NCI-H1105 (cell line): ENCODE measurements at places on chromosomes 7 and 10.

- peak; percentile 93 for DNase-seq
Measured at GRCh38 chr7:44264221-44264931, 61.0 kb downstream of the CAMK2B start.

DNA sequence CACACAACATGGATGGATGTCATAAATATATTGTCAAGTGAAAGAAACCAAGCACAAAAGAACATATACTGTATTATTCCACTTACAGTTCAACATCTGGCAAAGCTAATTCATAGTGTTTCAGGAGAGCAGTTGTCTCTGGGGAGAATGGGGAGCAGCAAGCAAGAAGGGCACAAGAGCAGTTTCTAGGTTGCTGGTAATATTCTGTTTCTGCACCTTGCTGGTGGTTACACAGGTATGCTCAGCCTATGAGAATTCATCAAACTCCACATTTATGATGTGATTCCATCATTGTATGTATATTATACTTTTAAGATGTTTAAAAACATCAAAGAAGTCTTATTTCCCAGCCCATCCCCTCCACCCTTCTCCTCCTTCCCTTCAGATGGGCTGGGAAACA, 18.1 kb upstream of the PALS2 start:
- DNase-seq: no peak

GRCh38 chr10:99444383-99445045, 14.1 kb upstream of the GOT1 start:
- DNase-seq: no peak

GRCh38 chr7:6446838-6447580, 745 bp downstream of the DAGLB start:
- DNase-seq: peak; percentile 67

- no peak for DNase-seq
Measured at GRCh38 chr7:114356133-114356532, 58.5 kb upstream of the FOXP2 start.

GRCh38 chr10:67033878-67034277, 108.0 kb downstream of the LRRTM3 start:
- DNase-seq: no peak

- no peak for DNase-seq
Measured at GRCh38 chr10:36779238-36779846, 346.1 kb upstream of the ANKRD30A start.

DNA sequence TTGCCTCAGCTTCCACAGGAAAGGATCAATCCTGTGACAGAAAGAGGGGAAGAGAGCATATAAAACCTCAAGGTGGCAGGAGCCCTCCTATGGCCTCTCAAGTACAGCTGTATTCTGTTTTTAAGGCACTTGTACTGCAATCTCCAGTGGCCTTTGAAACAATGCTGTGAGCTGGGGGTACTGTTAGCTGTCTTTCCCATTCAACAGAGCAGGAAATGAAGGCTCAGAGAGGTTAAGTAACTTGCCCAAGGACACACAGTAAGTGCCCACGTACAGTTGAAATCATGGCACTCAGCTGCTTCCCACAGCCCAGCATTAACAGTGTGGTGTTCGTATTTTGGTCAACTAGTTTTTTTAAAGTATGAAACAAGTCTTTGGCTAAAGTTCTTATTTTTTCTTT, 34.0 kb downstream of the DUSP5 start:
- DNase-seq: no peak

DNA sequence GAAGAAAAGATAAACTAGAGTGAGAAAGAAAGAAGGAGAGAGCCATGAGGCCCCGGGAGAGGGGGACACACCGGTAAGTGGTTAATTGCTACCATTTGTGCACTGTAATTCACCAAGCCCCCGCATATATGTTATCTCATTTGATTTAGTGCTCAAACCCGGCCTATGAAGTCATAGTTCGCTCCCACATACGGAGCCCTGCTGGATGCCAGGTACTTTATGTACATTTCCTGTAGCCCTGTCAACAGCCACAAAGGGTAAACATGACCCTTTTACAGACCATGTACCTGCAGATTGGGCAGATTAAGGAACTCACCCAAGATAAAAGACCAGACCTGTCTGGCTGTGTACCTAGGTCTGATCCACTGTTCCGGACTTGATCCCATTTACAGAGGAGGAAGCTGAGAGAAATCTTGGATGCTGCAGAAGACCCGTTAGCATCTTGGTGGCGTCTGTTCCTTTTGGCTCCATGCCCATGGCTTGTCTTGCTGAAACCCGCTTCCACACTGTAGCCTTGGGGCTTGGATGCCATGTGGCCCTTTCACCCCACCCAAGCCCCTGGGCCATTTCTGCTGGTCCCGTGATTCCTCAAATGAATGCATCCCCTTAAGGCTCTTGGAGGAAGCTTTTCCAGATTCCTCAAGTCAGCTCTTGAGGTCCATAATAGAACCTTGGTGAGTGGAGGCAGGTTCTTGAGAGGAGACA, 32.3 kb downstream of the FAM241B start:
- no peak for DNase-seq

DNA sequence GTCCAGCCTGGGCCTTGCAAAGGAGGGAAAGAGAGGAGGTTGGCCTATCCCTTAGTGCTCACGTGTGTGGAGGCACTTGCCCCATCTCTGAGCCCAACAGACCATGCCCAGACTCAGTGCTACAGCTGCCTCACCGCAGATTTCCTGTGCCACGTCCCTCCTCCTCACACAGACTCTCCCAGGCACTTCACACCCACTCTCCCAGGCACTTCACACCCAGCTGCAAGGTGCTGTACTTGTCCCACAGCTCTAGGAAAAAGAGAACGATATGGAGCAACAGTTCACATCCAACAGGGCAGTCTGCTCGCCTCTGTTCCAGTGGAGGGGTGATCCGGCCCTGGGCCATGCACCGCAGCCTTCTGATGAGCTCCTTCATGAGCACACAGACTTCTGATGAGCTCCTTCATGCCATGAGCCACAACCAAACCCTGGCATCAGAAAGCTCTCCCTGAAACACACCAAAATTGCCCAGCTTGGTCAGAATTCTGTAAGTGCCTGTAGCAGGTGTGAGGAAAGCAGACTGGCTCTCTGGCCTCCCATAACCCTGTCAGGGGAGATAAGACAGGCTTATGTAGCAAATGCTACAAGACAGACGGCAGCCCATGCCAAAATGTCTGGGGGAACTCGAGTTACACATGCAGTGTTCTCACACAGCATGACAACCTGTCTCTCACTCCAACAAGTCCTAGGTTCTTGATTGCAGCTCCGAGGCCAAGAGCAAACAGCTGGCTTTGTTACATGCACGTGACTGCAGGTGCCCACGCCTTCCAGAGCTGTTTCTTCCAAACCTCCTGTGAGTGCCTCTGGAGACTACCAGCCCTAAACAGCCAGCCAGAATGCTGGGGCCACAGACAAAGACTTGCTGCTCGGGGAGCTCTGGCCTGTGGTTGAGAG, 348.5 kb downstream of the GRID1 start:
- DNase-seq: no peak

GRCh38 chr7:151273651-151274390, 25.3 kb upstream of the SMARCD3 start:
- no peak for DNase-seq

DNA sequence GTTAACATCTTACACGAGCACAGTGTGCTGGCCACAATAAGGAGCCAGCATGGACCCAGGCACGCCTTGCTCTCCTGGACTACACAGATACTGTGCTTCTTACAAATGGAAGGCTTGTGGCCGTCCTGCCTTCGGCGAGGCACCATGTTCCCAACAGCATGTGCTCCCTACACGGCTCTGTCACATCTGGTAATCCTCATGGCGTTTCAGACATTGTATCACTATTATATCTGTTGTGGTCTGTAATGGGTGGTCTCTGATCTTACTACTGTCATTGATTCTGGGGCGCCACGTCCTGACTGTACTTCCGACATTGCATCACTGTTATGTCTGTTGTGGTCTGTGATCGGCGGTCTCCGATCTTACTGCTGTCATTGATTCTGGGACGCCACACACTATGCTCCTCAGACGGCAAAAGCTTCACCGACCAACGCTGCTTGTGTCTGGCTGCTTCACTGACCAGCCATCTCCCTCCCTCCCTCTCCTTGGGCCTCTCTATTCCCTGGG, 195.4 kb downstream of the MAD1L1 start:
- DNase-seq: no peak

DNA sequence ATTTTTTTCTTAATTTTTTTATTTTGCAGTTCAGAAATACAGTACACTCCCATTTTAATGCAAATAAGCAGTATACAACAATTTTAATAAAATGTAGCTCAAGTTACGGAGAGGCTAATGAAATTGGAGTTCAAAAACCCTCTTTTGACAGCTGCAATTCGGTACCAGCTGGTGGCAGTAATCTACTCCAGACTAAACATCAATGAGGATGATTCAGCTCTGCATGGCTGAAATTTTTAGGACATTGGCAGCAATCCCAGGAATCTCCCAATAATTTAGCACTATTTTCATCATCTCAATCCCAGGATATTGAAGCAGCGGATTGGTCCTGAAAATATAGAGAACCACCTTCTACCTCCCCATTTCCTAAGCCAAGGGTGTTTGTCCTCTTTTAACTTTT, 278.8 kb downstream of the CACNA2D1 start:
- peak; percentile 38 for DNase-seq

DNA sequence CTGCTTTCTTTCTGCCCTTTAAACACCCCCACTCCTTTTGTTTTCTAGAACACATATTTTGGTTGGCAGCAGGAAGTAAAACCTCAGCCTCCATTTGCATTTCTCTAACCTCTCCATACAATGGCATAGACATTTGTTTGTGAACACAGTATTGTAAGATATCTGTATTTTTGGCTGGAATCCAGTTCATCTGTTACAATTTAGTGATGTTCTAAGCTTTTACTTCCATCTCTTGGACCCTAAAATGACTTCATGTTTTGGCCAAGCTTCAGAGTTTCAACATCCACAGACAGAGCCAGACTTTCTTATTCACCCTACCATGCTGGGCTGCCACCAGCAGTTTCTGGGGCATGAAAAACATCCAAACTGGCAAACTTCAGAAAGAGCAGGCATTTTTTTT, 21.1 kb upstream of the AUTS2 start:
- no peak for DNase-seq

- no peak for DNase-seq
Measured at GRCh38 chr10:69505636-69506318, 54.5 kb downstream of the TSPAN15 start.

- DNase-seq: no peak
Measured at GRCh38 chr7:12207046-12207445, 4.0 kb upstream of the TMEM106B start.

DNA sequence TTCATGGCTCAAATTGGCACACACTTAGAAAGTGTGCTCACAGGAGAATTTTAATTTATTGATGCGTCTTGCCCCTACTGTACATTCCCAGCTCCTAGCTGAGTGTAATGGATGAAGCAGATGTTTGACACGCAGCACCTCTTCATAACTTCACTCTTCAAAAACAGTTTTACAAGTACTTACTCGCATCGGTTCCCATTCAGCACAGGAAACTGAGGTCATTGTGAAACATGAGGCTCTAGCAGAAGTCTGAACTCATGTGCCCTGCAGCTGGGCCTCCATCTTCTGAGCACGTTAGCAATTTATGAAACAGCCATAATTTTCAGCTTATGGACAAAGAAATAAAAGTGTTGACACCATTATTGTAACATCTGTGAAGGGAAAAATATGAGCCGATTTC, 558.9 kb upstream of the MGMT start:
- no peak for DNase-seq

DNA sequence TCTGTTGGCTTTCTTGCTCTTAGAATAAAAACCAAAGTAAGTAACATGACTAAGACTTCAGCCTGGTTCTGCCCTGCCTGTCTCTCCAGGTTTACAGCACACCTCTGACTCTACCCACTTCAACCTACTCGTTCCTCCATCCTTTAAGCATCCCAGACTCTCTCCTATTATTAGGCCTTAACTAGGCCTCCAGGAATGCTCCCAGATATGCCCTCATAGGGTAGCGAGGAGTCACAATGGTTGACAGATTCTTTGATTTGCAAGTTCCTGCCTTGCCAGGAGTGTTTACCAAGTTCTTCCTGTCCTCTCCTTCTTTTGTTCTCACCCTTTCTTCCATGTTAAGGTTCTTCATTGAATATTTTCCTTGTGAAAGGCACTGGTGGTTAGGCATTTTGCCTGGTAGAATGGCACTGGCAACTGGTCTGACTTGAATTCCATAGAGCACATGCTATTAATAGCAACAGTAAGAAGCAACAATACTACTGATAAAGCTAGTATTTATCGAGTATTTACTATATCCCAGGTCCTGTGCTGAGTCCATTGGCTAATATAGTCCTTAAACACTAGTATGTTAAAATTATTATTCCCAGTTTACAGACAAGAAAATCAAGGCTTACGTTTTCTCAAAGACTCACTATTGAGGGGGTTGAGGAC, 327.9 kb upstream of the PRKCQ start:
- no peak for DNase-seq

DNA sequence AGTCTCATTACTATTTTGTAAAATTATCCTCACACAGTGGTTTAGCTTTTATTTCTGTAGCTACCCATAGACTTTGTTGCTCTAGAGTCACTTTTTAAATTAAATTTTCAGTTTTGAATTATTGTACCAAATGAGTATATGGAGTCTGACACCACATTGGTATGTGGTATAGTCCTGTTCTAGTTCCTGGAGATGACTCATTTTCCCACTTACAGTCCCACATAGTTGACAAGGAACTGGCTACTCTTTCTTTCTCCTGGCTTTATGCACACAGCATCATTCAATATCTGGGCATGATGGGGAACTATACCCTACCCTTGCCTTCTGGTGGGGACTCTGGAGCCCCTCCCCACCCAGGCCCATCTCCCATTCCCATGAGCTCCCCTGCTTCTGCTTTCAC, 92.6 kb upstream of the RAB11FIP2 start:
- no peak for DNase-seq

DNA sequence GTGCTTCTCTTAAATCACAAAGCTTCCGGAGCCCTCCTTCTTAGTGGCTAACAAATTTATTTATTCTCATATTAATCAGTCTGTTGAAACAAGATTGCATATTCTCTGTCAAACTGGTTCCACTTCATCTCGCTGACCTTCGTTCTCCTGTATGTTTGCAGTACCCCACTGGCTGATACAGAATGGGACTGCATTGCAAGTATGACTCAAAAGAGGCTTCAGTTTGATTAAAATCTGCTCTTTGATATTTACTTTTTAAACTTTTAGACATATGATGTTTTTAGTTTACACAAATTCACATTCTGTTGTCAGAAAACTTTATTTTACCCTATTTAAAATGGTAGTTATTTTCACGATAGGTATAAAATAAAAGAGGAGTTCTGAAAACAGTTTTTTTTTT, 14.3 kb upstream of the ARHGAP12 start:
- no peak for DNase-seq

- no peak for DNase-seq
Measured at GRCh38 chr10:121435099-121435875, 163.0 kb downstream of the FGFR2 start.

GRCh38 chr7:22051886-22052673, 106.4 kb upstream of the CDCA7L start:
- DNase-seq: no peak

GRCh38 chr10:129972145-129972965, 8.3 kb upstream of the EBF3 start:
- DNase-seq: no peak

- DNase-seq: no peak
Measured at GRCh38 chr10:126090911-126091728, 194.8 kb downstream of the FANK1 start.
